Fibroblast of skin of abdomen (primary cell): ENCODE measurements at places on chromosomes 3 and 15.

GRCh38 chr3:66812136-66812535 is 186.0 kb upstream of the KBTBD8 start:
- peak; percentile 82 for DNase-seq

GRCh38 chr3:149400645-149401044 is 23.2 kb upstream of the TM4SF1 start:
- DNase-seq: no peak

GRCh38 chr3:37245003-37245402 is 70.6 kb upstream of the LRRFIP2 start:
- no peak for DNase-seq

GRCh38 chr15:55403531-55403930 is 4.6 kb downstream of the CCPG1 start:
- peak; percentile 44 for DNase-seq

- peak; percentile 40 for DNase-seq
Observed at GRCh38 chr15:31216215-31216911, 110.3 kb upstream of the KLF13 start.

DNA sequence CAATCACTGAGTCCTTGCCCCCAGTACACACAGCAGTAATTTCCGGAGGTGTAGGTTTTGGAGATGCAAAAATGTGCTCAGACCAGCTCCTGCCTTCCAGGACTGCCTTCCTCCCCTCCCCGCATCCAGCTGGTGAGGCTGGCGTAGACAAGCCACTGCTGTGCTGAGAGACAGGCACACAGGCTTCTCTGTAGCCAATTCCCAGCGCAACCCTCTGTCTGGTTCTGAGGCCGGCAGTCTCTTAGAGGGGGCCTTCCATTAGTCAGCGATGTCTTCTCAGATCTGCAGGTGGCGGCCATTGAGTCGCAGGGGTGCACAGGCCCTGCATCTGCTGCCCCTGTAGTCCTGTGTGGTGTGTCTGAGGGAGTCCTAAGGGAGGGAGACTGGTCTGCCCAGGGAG is 114.4 kb downstream of the DNAJB8 start:
- DNase-seq: no peak

DNA sequence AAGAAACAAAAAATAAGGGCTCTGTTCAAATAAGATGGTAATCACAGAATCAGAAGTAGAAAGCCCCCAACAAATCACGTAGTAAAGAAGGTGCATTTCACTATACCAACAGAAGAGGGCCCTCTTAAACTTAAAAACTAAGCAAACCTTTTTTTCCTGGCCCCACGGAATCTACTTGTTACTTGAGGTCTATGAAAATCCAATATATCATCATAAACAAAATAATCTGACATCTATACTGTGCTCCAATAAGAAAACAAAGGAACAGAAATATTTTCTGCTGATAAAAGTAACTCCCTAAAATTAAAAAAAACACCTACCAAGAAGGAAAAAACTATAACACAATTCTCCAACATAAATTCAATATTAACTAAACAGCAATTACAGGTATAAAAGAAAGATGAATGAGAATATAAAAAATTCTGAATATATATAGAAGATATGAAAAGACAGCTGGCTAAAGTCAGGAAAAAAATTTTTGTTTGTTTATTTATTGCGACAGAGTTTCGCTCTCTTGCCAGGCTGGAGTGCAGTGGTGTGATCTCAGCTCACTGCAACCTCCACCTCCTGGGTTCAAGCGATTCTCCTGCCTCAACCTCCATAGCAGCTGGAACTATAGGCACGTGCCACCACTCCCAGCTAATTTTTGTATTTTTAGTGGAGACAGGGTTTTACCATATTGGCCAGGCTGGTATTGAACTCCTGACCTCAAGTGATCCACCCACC is 81.8 kb downstream of the CLASP2 start:
- DNase-seq: peak; percentile 67

DNA sequence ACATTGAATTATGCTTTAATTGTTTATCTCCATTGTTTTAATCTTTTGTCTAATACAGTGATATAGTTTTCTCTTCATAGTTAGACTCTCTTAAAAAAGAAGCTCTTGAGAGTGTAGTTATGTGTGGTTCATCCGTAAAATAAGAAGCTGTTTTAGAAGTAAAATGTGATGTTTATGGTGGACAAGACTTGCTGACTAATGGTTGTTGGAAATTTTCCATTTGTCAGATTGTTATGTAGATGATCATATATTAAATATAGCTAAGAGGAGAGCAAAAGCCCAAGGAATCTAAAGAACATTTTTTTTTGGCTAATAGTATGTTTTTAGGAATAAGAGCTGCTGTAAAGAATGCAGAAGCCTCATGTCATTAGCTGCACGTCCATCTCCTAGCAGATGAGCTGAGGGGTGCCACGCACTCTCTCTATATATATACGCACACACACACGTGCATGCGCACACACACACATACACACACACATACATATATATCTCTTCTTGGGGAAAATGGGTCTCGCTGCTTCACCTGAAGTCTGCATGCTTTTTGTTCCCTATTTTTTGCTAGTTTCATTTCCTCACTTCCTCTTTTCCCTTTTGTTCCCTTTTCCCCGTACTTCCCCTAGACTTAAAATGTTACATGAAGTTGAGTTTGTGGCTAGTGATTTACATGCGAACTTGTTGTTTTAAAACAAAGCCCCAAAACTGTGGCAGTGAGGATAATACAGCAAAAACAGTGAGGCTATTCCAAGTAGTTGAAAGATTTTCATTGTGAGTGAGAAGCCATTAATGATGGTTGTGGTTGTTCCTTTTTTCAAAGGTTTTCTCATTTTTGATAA is 107.8 kb downstream of the MBNL1 start:
- DNase-seq: peak; percentile 88

- DNase-seq: peak; percentile 4
Observed at GRCh38 chr15:91186904-91187656, 87.0 kb downstream of the SV2B start.

DNA sequence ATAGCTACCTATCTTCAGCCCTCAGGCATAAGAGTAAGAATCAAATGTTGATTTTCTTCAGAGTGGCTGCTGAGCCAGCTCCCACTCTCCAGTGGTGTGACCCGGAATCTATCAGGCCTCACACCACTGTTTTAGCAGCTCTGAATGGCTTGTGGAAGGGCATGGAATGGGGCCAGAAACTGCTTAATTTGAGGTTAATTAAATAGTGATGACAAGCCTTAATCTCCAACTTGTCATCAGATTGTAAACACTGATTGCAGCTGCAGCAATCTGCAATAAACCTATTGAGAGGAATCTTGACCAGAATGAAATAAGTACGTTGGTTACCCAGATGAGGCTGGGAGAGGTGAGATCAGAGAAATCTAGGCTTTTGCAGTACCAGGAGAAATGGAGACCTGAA is 317.4 kb downstream of the FHIT start:
- DNase-seq: peak; percentile 39

DNA sequence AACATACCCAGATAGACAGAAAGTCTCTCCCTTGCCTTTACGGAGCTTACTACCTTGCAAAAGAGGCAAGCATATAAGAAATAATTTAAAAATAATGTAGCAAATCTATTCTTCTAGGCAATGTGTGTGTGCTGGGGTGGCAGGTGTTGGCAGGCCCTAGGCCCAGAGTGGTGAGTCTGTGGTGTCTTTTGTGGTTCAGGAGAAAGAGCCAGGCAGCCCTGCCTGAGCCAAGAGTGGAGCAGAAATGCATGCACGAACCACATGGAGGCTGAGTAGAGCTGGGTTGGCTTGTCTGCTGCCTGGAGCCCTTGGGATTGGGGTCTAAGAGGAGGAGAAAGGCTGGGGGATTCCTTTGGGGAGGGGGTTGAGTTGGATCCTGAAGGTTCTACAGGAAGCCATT is 70.2 kb upstream of the MYZAP start:
- no peak for DNase-seq

- no peak for DNase-seq
Observed at GRCh38 chr15:82558502-82558901, 18.2 kb upstream of the RPS17 start.

GRCh38 chr3:172982736-172983364 is 158.2 kb downstream of the SPATA16 start:
- DNase-seq: no peak

DNA sequence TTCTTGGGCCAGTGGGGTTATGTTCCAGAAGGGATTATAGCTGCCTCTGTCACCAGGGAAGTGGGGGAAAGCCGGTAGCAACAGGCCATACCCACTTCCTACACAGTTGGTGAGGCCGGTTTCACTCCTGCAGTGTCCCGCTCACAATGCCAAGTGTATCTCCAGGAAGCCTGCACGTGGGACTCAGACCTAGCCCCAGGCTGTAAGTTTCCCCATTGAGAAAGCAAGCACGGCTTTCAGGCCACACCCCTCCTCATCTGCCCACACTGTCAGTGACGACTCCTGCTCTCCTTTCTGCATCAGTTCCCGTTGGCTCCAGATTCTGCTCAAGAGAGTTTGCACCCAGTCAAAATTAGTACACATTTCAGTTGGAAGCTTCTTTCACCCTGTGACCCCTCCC is 51.6 kb upstream of the CPOX start:
- no peak for DNase-seq

DNA sequence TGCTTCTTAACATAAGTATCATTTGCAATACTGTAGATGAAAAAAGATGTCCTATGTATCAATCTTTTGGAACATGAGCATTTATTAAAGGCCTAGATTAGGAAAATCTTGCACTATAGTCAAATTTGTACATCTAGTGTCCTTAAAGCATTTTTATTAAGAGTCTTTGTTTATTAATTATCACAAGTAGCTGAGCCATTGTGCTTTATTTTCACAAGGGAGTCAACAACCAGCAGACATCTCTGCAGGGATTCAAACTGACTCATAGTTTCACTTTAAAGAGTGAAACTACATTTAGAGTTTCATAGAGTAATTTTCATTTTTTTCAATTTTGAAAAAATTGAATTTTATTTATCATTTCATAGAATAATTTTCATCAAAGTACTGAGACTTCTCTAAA is 94.5 kb upstream of the EIF1B start:
- no peak for DNase-seq

DNA sequence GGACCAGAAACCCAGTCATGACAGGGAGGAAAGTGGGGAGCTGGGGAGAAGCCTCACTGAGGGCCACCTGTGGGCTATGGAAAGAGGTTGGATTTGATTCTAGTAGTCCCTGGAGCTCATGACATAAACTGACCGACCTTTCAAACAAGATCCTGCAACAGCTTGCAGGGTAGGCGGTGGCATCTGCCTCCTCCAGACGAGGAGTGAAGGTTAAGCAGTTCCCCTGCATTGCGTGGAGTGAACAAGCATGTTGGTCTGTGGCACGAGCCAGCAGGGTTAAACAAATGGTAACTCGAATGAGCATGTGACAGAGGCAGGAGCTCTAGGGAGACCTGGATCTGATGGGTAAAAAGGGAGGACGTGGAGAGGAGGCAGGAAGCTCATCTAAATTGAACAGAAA is 12.7 kb downstream of the TGM4 start:
- no peak for DNase-seq

DNA sequence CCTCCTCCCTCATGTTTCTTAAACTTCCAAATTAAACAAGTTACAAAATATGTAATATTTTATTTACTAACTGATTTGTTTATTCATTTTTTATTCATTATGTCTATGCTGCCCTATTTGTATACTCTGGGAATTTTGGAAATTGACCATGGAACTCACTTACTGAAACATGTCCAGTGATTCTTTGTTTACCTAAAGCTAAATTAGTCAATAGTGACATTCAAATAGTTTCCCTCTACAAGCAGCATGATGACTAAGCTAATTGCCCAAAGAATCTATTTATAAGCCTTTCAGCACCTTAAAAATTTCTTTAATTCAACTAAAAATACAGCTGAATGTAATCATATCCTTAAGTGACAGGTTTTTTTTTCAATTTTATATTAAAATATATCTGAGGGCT is 437.7 kb downstream of the SI start:
- no peak for DNase-seq

DNA sequence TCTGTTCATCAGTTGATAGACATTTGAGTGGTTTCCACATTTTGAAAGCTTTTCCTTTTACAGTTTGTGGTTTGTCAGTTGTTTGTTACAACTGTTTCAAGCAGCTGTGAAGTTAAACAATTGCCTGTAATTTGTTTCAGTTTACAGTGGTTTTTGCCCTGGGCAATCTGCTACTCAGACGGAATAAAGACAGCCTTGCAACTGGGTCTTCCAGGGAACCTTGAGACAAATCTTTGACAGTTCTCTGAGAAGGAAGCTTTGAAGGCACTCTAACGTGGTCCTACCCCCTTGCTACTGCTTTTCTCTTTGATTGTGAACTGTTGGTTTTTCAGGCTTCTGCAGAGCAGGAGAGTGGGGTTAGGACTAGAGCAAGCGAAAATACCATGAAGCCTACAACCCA is 28.0 kb downstream of the LRRC28 start:
- DNase-seq: no peak

GRCh38 chr15:29692527-29692926 is 129.7 kb downstream of the TJP1 start:
- no peak for DNase-seq

DNA sequence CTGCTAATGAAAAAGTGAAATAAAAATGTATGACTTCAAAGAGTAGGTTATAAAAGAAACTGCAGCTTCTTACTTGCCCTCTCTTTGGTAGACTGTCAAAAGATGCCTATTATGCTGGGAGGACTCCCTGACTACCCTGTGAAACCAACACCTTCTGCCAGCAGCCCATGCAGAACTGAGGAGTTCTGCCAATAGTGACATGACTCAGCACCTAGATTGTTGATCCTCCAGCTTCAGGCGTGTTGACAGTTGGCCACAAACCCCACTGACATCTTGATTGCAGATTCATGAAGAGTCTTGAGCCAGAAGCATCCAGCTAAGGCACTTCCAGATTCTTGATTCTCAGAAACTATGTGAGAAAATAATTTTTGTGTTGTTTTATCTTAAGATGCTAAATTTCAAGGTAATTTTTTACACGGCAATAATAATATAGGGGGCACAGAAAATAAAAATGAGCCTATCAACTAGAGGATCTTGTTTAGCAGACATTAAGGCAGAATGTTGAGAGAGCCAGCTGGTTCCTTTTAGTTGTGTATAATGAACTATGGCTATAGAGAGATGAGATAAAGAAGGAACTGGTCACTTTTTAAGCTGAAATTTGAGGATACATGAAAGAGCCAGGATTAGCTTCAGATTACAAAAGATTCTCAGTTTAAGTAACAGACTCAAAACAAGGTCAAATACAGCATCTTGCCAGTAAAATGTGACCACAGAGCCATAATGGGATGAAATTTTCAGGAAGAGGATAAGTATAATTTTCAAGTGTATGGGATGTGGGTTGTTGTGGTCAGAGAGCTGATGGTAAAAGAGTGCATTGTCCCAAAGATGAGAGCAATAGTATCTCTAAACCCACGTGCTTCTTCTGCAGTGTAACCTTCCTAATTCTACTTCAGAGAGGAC is 588.7 kb upstream of the CBLB start:
- peak; percentile 94 for DNase-seq

DNA sequence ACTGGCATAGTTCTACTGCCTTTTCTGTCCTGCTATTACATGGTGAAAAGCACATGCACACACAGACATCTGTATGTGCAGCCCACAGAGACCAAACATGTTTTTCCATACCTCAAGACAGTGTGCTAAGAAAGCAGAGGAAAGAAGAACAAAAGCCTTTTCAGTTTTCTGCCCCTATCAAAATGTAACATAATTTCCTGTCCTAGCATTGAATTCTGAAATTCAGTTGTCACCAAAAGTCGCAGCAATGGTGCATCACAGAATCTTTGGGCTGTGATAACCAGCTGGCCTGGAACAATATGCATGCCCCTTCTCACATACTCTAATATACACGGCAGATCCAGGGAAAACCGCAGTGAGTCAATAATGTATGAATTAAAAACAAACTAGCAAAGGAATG is 153.8 kb upstream of the RAP2B start:
- DNase-seq: no peak

- no peak for DNase-seq
Observed at GRCh38 chr15:62515696-62516395, 350.8 kb upstream of the C2CD4B start.
